ENCODE measurements at places on chromosomes 6 and 20.

DNA sequence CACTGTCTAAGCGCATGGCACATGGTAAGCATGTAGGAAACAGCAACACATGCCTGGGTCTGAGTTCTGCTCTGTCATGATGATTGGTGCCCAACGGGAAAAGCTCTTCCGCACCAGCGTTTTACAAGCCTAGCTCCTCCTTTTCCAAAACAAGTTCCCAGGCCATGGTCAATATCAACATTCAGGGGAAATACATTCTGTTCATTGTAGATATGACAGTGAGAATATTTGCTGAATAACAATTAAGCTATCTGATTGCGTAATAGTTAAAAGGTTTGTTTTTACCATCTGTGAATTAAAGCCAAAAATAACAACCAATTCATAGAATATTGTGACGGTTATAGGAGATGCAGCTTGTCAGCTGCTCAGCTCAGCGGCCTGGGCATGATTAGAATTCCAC is 404.3 kb upstream of the SLC35B3 start:
- no peak for DNase-seq

DNA sequence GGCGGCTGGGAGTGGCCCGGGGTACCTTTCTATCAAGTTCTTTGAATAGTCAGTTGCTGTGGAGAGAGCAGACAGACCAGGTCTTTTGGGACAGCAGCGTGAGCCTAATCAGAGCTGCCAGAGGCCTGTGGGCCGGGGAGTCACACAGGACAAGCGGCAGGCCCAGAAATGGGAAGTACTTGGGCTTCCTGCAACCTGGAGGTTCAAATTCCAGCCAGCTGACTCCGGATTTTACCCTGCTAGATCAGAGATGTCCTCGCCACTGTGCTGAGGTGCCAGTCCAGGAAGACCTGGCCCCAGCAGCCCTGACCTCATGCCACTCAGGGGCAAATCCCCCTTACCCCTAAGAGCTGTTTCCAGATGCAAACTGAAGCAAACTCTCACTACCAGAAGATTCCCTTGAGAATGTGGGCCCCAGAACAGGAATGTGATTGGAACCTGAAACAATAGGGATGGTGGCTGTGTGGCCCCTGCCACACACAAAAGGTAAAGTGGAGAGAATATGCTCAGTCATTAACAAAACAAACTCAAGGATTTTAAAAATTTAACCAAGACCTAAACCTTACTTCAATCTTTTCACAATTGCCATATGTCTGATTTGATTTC is 9.7 kb downstream of the BEND3 start:
- no peak for DNase-seq

DNA sequence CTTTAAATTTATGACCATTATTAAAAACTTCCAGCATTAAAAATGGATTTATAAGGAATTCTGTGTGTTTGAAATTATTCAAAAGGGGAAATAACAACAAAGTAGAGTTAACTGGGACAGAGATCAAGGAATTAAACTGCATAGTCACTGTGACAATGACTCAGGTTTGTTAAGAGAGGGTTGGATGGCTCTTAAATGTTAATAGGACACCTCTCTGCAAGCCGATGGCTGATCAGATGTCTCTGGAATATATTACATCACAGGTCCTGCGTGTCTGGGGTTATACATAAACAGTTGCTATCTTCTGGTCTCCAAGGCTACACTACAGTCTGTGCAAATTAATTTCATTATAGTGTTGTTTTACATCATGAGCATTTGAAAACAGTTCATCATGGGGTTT is 574.3 kb downstream of the COL12A1 start:
- DNase-seq: no peak

DNA sequence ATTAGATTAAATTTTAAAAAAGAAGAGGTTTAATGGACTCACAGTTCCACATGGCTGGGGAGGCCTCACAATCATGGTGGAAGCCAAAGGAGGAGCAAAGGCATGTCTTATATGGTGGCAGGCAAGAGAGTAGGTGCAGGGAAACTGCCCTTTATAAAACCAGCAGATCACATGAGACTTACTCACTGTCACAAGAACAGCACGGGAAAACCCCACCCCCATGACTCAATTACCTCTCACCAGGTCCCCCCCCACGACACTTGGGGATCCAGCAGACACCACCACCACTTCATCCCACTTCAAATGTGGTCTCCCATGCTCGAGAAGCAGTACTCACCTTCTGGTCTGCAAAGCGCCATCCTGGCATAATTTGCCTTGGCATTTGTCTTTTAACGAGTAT is 24.6 kb downstream of the MTFR2 start:
- no peak for DNase-seq

- no peak for DNase-seq
Observed at GRCh38 chr6:88535306-88535705, 369.2 kb upstream of the CNR1 start.

DNA sequence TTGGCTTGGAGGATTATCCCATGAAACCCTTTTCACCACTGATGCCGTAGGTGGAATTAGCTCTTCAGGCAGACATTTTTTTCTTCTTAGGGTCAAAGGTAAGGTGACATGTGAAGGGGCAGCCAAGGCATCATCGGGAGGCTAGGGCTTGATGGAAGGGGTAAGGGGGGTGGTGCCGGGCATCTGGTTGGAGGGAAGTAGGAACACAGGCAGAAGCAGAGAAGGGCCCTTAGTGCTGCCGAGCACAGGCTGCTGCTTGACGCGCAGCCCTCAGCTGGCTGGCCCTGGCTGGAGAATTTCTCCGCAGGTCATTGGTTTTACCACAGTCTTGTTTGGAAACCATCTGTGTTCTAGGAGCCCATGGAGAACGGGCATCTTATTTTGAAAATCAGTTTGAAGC is 54.7 kb downstream of the TRAF3IP2 start:
- no peak for DNase-seq

DNA sequence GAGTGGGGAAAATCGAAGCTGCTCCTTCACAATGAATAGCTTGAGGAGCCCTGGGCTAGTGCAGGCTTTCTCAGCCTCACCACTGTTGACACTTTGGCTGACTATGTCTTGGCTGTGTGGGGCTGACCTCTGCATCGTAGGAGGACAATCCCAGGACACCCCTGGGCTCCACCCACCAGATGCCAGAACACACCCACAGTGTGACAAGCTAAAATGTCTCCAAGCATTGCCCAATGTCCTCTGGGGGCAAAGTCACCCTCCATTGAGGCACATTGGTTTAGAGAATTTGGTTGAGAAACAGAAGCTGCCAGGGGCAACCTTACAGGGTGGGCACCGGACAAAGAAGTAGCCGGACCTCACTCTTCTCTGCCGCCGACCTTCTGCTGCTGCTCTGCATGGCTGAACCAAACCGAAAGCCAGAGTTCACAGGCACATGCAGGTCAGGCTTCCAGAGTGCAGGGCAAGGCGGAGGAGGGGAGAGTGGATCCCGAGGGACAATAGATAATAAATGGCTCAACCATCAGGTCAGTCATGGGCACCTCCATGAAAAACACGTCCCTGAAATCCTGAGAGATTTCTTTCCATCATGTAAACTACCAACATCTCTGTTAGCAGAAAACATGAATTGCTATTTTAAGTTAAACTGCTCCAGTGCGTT is 189.0 kb downstream of the LRFN2 start:
- DNase-seq: no peak

GRCh38 chr6:32267035-32267434 is 43.2 kb upstream of the NOTCH4 start:
- no peak for DNase-seq

GRCh38 chr6:142819603-142820337 is 125.2 kb downstream of the HIVEP2 start:
- no peak for DNase-seq

DNA sequence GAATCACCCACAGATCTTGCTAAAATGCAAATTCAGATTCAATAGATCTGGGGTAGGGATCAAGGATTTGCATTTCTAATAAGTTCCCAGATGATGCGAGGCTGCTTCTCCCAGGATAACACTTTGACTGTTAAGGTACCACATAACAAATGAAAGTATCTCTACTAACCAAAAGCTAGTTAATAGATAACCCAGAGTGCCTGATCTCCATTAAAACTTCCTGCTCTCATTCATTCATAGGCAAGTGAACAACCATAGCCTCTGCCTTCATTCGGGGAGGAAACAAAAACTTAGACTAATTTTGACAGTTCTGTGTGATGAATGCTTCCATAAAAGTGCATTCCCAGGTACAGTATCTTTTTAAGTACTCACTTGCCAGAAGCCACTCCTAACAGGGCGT is 265.6 kb upstream of the BTBD3 start:
- no peak for DNase-seq

GRCh38 chr20:13297147-13297899 is 76.2 kb downstream of the ISM1 start:
- no peak for DNase-seq

- no peak for DNase-seq
Observed at GRCh38 chr6:111792241-111792640, 81.0 kb downstream of the FYN start.

- no peak for DNase-seq
Observed at GRCh38 chr6:2381872-2382661, 136.7 kb upstream of the GMDS start.

DNA sequence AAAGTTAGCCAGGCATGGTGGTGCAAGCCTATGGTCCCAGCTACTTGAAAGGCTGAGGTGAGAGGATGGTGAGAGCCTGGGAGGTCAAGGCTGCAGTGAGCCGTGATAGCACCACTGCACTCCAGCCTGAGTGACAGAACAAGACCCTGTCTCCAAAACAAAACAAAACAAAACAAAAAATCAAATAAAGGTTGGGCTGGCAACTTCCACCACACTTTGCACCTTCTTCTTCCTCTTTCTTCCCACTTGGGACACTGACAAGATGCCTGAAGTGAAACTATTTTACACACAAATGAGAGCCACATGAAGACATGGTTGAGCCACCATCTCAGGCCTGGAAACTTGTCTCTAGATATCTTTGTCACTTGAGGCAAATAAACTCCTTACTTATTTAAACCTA is 53.8 kb upstream of the CCDC28A start:
- no peak for DNase-seq

DNA sequence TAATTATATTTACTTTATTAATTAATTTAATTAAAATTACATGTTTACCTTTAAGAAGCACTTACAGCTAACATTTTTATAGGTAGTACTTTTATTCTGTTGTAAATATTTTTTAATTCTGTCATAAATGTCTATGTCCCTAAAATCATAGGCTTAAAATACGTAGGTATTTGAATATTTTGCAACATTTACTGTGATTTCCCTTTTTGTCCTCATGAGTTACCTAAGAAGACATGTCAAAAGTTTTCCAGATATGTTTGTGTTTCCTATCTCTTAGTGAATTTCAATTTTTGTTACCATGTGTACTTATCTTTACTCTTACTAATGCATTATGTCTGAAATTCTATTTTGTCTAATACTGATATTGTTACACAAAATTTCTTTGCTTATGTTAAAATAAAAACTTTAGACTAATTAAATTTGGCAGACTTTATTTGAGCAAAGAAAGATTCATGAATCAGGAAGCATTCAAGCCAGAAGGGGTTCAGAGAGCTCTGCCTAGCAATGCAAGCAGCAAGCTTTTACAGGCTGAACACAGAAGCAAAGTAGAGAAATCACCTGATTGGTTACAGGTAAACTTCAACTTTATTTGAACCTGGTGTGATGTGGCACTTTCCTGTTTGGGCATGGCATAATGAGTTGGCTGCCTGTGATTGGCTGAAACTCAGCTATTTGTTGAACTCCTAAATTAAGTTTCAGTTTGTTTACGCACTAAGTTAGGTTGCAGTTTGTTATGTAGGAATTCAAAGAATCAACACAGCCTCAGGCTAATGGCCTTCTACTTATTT is 123.2 kb upstream of the TMEM170B start:
- no peak for DNase-seq

GRCh38 chr20:51462566-51463276 is 79.8 kb downstream of the NFATC2 start:
- no peak for DNase-seq

GRCh38 chr6:32194825-32195651 is 2.6 kb upstream of the GPSM3 start:
- DNase-seq: no peak

- no peak for DNase-seq
Observed at GRCh38 chr20:20409331-20409730, 41.4 kb downstream of the INSM1 start.

GRCh38 chr6:45687570-45687969 is 309.8 kb upstream of the SUPT3H start:
- no peak for DNase-seq

DNA sequence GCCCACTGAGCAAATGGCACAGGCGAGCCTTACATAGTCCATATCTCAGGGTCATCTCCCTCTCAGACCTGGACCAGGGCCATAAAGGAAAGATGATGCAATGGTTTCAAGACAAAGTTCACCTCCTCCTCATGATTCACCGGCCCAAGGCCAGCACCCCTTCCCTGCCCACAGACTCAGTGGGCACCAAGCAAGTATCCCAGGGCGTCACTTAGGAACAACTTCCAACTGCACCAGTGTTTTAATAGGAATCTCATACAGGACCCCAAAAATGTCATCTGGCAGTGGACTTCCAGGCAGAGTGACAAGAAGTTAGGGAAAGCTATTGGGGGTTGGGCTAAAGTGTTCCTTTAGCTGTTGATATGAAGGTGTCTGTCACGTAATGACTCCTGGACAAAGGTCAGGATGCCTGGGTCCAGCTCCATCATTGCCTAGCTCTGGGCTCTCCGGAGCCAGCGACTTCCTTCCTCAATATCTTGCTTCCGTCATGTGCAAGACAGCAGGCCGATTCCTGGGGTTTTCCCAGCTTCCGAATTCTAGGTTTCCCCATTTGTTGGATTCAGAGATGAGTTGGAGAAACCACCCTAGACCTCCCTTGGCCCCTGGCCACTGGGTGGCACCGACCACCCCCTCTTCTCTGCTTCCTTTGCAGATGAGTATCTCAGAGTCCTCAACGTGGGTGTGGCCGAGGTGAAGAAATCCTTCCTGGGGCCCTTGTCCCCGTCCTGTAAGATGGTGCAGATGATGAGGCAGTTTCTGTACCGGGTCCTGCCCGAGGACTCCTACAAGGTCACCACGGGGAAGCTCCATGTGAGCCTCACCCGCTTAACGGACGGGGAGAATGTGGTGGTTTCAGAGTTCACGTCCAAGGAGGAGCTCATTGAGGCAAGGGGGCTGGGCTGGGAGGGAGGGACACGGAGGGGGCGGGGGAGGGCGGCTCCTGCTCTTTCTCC is 21.1 kb downstream of the PNPLA1 start:
- no peak for DNase-seq

Measured in naive thymus-derived CD8-positive, alpha-beta T cell (primary cell).